Tibial nerve (tissue), 4 donors: ENCODE measurements at places on chromosomes 4 and X. TPM values are rescaled to one million over a fixed set of nuclear protein-coding genes. Genes with fewer than 3 reads are reported as not detected.
A peak's percentile ranks its signal among the peaks of the same experiment; 100 is the strongest.

The PPP4R3C gene
- not detected for total RNA-seq

The KIF4A gene
- not detected for total RNA-seq

- H3K36me3 ChIP-seq = no peaks in the 10 kb centered on the region
- H3K27me3 ChIP-seq = no peaks in the 10 kb centered on the region
- no peak for DNase-seq
- no peak overlapping the region for H3K27ac ChIP-seq
- H3K4me1 ChIP-seq = no peaks in the 10 kb centered on the region
These were observed 309.9 kb downstream of the SPOCK3 start for GRCh38 chr4:166924424-166924823.

DNA sequence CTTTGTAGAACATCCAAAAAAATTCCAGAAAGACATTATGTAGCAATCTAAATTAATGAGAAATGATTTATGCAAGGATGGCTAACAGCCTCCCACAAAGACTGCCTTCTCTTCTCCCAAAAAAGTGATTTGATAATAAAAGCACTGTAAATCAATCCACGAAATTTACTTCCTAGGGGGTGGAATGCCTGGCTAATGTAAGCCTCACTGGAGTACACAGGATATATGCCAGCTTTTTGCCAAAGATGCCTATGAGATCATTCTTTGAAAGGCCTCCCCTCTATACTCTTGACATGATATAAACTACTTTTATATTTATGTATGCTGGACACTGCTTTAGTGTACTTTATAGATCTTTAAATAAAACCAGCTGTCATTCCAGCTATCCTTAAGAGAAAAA, 211.1 kb downstream of the ADAMTS3 start:
- no peaks in the 10 kb centered on the region for H3K4me1 ChIP-seq
- H3K27ac ChIP-seq = no peak overlapping the region
- no peak overlapping the region for H3K4me3 ChIP-seq
- H3K27me3 ChIP-seq = no peaks in the 10 kb centered on the region
- no peak for DNase-seq

DNA sequence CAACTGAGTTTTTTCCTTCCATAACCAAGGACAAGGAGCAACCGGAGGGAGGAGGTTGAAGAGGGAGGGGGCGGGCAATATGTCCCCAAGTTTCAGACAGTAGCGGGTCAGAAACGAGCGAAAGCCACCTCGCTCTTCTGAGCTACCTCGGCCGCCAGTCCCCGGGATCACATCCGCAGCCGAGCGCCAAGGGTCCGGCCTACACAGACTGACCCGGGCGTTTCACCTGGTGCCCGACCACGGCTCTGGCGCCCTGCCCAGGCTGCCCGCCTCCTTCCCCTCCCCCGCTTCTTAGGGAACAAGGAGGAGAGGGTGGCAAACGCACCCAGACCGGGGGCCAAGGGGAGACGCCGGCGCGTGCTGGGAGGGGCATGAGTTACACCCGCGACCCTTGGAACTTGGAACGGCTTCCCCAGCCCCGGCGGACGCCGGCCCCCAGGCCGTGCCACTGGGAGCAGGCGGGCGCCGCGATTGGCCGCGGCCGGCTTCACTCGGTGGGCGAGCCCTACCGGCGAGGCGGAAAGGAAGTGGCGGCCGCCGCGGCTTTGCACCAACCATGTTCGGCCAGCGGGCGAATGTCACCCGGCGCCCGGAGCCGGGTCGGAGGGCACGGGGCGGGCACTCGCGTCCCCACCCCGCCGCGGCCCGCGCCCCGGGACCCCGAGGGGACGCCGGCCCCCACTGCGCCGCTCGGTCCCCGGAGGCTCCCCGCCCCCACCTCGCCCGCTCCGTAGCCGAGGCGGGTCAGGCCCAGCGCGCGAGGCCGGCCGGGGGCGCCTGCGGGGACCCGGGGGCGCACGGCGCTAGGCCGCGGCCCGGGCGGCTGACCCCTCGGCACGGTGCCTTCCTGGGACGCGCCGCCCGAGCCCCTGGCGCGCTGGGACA, 1.5 kb downstream of the IRF2 start:
- peaks cover 44% of the 10 kb centered on the region for H3K4me1 ChIP-seq
- H3K36me3 ChIP-seq = no peaks in the 10 kb centered on the region
- peak; percentile 53 for DNase-seq
- H3K27ac ChIP-seq = peak overlapping the region; percentile 98
